ENCODE measurements at places on chromosomes 4 and X.

- no peak for DNase-seq
These were observed 510 bp downstream of the HMGB3 start for GRCh38 chrX:150983521-150984168.

GRCh38 chr4:7266525-7267292, 74.4 kb downstream of the SORCS2 start:
- peak; percentile 94 for DNase-seq

- DNase-seq: no peak
These were observed 220.4 kb downstream of the SPRY1 start for GRCh38 chr4:123616951-123617461.

DNA sequence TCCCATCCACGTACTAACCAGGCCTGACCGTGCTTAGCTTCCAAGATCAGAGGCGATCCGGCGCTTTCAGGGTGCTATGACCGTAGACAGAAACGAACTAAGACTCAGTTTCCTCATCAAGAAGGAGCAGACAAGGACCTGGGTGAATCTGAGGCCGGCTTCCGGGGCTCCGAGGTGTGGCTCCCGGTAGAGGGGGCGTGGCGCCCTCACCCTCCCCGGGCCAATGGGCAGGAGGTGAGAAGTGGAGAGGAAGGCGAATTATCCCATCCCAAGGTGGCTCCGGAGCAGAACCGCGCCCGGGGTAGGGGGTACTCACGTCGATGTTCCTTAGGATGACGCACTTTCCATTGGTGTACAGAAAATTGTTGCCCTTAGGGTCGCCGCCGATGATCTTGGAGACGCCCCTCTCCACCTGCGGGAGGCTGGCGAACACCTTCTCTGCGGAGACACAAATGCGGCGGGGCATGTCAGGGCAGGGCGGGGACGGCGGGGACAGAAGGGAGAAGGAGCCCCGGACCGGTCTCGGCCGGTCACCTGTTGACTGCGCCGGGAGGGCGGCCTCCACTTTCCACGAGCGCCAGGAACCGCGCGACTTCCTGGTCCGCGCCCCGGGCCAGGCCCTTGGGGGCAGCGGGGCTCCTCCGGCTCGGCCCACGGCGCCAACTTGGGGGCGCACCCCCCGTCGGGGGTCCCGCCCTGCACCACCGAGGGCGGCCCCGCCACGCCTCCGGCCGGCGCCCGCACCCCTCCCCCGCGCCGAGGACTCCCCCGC, 616 bp downstream of the WDR1 start:
- DNase-seq: peak; percentile 69

DNA sequence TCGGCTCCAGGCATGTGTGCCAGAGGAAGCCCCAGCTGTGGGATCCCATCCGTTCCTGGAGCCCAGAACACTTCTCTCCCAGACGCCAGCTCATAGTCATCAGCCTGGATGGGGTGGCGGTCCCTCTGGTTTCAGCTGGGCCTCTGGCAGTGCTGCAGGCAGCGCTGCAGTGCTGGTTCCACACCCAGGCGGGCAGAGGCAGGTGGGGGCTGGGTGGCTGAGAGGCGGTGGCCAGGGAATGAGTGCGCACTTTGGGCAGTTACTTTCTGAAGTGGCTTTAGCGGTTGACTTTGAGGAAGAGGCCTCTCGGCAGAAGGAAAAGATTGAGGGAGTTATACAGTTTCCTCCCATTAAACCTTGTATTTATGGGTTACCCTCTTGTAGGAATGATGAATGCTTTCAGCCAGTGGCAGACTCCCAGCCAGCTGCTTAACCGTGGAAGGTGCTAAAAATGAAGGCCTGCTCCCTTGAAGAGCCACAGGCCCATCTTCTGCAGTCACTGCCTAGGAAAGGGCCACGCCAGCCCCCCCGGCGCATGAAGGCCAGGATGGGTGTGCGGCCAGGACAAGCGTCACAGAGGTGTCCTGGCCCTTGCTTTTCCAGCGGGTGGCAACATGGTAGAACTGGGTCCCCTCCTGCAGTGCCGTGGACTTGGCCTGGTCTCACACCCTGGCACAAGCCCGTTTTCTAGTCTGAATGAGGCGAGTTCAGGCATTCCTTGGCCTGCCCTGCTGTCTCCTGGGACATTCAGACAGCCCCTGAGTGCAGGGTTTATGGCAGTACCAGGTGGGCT, 9.9 kb downstream of the TADA2B start:
- no peak for DNase-seq

DNA sequence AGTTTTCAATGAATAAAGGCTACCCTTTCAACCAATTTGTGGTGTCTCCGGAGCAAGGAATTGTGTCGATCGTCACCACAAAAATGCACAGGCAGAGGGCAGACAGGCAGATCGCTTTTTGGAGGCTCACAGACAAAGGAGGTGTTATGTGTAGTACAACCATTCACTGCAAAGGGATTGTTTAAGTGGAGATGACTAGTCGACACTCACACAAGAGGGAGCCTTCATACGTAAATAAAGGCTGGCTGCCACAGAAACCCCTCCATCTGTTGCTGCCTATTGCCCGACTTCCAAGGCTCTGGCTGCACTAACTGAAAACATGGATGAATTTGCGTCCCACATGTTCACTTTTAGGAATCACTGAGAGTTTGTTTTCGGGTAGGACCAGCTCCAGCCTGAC, 281.1 kb downstream of the NKX6-1 start:
- DNase-seq: no peak

GRCh38 chrX:30874851-30875250, 14.2 kb downstream of the TAB3 start:
- DNase-seq: peak; percentile 17

GRCh38 chr4:141020801-141021261, 112.4 kb downstream of the RNF150 start:
- DNase-seq: peak; percentile 38

DNA sequence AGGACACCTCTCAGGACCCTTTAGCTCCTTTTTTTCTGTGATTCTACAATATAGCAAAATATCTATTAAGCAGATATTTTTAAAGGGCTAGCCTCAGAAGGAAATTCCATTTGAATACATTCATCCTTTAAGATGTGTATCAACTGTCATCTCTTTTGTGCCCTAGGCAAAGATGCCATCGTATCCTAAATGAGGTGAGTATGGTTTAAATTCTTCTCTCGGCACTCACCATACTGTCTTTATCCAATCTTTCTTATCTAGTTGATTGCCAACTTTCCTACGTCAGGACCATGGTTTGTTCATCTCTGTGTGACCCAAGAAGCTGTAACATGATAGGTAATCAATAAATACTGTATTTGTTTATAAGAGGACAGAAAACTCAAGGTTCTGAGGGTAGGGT, 176.0 kb downstream of the LDB2 start:
- peak; percentile 83 for DNase-seq

DNA sequence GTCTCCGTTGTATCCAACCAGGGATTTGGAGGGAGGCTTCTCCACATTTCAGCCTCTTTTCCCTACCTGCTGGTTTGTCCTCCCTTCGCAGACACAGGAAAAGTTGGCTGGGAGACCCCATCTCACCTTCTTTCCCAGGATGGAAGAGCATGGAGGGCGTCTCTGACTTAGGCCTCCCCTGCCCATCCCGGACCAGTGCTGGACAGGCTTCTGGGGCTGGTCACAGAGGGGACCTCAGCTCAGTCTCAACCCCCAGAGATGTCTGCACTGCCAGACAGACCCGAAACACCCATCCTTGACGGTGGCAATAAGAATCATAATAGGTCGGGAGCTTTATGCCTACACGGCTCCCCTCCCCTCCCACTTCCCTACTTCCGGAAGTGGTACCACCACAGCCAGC, 1.6 kb downstream of the WFS1 start:
- DNase-seq: no peak

DNA sequence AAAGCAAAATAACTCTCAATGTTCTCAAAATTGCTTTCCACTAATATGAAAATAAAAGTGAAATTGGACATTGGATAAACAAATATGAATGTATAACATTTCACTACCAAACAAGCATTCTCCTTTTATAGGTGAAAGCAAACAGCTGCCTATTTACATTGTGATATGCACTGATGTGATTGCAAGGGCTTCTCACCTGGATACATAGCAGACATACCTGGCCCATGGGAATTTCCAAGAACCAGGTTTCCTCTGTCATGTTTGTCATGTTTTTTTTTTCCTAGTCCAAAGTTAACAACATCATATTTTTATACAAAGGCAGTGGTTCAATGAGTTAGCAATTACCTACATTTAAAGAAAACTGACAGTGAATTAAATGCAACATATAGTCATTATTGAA, 228.5 kb downstream of the ANKRD50 start:
- DNase-seq: no peak

- DNase-seq: no peak
These were observed 7.2 kb upstream of the LEF1 start for GRCh38 chr4:108175966-108176365.

DNA sequence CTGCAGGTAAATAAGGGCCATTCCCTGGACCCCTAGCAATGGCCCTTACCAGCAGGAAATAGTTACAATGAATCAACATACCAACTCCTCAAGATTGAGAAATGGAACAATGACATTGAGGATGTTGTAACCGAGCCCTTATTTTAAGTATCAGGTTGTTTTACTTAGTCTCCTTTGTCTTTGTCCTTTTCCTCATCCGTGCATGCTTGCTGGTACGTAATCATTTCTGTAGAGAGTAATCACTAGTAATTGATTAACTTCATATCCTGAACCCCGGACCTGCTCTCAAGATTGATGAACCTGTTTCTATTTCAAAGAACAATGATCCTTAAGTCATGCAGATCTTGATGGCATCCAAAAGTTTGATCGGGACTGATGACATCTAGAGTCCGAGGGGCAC, 98.6 kb upstream of the LANCL3 start:
- no peak for DNase-seq

- no peak for DNase-seq
These were observed 165.4 kb downstream of the SHROOM3 start for GRCh38 chr4:76600447-76600846.

- DNase-seq: no peak
These were observed 234.1 kb downstream of the DHRSX start for GRCh38 chrX:2266445-2267349.

GRCh38 chrX:101290957-101291603, at the start of gene TAF7L:
Gene TAF7L (minus strand): TSS chrX:101291334. CDS start chrX:101287543, 3,791 bp downstream.
- no peak for DNase-seq

GRCh38 chrX:9983846-9984245, 16.7 kb downstream of the CLDN34 start:
- DNase-seq: no peak

DNA sequence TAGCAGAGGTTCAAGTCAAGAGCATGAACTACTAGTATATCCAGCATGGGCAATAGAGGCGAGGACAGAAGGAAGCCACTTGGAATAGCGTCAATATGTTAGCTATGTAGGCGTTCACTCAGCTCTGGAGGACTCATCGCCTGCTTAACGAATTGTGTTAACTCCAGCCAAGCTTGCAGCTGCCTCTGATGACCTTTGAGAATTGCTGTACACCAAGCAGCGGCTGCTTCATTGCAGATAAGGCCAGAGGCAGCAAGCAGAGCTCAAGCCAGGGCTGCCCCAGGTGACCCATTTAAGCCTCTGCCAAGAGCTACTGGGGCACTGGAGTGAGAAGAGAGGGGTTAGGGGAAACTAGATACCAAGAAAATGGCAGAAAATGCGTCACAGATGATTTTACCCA, 160.2 kb upstream of the IGFBP7 start:
- DNase-seq: no peak
